ENCODE measurements at places on chromosomes 13 and 19.
A peak's percentile ranks its signal among the peaks of the same experiment; 100 is the strongest.

GRCh38 chr19:3176715-3177501, 1.7 kb upstream of the S1PR4 start:
- no peak for DNase-seq

DNA sequence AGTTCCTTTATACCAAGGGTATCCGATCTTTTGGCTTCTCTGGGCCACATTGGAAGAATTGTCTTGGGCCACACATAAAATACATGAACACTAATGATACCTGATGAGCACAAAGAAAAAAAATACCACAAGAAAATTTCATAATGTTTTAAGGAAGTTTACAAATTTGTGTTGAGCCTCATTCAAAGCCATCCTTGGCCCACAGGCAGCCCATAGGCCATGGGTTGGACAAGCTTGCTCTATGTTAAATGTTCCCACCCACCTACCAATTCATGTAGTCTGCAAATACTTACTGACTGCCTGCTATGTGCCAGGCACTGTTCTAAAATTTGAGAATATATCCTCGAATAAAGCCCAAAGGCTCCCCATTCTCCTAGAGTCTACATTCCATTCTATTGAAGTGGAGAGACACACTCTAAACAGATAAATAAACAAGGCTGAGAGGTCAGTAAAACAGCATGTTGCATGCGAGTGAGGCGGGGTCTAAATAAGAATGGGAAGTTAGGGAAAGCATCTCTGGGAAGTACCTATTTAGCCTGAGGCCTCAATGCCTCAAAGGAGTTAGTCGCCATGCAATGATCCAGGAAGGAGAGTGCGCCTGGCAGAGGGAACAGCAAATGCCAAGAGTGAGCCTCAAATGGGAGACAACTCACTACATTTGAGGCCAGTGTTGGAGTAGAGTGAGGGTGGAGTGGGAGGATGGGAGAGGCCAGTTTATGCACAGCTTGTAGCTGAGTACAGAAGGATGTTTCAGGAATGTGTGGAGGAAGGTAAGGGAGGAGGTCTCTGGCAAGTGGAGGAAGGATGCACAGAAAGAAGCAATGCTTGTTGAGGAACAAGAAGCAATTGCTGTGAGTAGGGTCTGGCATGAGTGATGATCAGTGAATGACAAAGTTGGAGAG, 52.5 kb upstream of the CLDN10 start:
- no peak for DNase-seq

GRCh38 chr13:114015111-114015968, 41.5 kb upstream of the C13orf46 start:
- no peak for DNase-seq

DNA sequence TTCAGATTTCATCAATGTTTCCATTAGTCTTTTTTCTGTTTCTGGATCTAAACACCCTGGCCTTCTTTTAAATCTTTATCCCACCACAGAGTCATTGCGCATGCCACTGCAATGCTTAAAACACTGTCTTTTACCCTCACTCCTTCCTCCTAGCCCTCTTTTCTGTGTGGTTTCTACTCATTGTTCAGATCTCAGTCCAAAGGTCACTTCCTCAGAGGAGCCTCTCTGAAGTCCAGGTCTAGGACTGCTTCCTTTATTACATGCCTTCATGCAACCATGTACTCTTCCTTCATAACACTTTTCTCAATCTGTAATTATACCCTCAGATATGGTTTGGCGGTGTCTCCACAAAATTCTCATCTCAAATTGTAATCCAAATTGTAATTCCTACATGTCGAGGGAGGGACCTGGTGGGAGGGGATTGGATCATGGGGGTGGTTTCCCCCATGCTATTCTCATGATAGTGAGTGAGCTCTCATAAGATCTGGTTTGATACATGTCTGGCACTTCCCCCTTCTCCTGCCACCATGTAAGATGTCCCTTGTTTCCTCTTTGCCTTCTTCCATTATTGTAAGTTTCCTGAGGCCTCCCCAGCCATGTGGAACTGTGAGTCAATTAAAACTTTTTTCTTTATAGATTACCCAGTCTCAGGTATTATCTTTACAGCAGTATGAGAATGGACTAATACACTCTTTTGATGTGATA, 808.9 kb downstream of the DIAPH3 start:
- no peak for DNase-seq

DNA sequence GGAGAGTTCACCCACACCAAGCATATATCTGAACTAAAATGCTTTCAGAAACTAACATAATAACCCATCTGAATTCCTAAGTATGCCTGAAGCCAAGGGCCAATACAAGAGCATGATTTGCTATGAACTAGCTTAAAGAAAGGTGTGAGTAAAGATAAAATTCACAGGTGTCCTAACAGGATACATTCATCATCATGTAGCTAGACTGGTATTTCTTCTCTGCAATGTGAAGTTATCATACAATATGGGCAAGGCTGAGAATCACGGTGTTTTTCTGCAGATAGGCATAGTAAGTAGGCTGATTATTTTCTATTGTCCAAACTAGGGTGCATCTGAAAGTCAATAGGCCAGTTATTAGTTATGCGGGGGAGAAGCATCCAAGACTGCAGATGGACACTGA, 63.1 kb downstream of the STK24 start:
- no peak for DNase-seq

GRCh38 chr13:69418319-69418718, 689.3 kb upstream of the ATXN8OS start:
- no peak for DNase-seq

DNA sequence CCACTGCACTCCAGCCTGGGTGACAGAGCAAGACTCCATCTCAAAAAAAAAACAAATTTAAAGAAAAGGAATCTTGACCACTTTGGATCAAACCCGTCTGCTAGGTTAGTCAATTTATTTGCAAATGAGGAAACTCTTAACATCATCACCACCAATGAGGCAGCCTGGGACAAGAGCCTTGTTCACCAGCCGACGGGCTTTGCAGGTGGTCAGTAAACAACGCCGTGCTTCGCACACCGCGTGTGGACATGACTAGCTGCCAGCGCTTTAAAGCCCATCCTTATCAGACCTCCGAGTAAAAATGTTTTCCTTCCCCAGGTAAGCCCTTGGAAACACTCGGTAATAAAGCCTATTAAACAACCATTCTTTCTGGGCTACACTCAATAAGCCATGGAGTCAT, 41.9 kb downstream of the INSR start:
- DNase-seq: no peak

DNA sequence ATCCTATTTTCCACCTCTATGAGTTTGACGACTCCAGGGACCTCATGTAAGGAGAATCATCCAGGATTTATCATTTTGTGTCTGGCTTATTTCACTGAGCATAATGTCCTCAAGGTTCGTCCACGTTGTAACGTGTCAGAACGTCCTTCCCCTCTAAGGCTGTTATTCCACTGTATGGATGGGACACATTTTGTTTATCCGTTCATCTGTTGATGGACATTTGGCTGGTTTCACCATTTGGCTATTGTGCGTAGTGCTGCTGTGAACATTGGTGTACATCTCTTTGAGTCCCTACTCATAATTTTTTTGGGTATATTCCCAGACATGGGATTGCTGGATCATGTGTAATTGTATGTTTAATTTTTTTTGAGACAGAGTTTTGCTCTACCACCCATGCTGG, 21.5 kb downstream of the CRTC1 start:
- DNase-seq: no peak

- no peak for DNase-seq
These were observed 12.4 kb downstream of the ATP12A start for GRCh38 chr13:24692561-24692960.

GRCh38 chr13:27437126-27437525, 12.7 kb downstream of the GTF3A start:
- no peak for DNase-seq

DNA sequence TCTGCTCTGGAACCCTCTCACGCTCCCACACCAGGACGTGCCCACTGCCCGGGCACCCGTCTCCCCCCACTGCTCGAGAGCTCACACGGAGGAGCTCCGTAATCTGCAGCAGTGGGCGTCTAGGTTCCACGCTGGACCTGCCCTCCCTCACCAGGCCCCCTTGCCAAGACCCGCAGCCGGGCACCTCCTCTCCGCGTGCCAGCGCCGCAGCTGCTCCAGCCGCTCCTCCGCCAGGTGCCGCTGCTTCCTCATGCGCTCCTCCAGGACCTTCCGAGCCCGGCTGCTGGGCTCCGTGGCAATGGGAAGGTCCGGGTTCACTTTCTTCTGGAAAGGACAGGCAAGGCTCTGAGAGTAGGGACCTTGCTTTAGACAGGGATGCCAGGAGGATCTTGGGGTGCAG, 35.0 kb upstream of the MATK start:
- DNase-seq: no peak

DNA sequence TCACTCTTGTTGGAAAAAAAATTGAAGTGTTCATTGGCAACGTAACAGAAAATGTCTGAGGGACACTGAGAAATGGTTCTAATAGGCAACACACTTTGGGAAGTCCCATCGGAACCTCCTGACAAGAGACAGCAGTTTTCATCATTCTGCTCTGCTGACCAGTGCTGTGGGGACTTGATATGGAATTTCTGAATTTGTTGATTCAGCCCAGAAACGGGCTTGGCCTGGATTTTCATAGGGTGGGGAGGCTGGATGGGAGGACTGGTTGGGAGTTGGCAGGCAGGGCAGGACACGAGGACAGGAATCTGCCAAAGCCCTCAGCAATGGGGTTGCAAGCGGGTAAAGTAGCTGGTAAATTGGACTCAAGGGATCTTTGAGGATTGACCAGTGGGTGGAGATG, 96.5 kb downstream of the DCT start:
- no peak for DNase-seq

GRCh38 chr13:51153527-51153926, 42.5 kb upstream of the C13orf42 start:
- no peak for DNase-seq

DNA sequence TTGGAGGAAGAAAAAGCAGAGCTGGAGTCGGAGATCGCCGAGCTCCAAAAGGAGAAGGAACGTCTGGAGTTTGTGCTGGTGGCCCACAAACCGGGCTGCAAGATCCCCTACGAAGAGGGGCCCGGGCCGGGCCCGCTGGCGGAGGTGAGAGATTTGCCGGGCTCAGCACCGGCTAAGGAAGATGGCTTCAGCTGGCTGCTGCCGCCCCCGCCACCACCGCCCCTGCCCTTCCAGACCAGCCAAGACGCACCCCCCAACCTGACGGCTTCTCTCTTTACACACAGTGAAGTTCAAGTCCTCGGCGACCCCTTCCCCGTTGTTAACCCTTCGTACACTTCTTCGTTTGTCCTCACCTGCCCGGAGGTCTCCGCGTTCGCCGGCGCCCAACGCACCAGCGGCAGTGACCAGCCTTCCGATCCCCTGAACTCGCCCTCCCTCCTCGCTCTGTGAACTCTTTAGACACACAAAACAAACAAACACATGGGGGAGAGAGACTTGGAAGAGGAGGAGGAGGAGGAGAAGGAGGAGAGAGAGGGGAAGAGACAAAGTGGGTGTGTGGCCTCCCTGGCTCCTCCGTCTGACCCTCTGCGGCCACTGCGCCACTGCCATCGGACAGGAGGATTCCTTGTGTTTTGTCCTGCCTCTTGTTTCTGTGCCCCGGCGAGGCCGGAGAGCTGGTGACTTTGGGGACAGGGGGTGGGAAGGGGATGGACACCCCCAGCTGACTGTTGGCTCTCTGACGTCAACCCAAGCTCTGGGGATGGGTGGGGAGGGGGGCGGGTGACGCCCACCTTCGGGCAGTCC, 5.0 kb downstream of the FOSB start:
- DNase-seq: no peak

DNA sequence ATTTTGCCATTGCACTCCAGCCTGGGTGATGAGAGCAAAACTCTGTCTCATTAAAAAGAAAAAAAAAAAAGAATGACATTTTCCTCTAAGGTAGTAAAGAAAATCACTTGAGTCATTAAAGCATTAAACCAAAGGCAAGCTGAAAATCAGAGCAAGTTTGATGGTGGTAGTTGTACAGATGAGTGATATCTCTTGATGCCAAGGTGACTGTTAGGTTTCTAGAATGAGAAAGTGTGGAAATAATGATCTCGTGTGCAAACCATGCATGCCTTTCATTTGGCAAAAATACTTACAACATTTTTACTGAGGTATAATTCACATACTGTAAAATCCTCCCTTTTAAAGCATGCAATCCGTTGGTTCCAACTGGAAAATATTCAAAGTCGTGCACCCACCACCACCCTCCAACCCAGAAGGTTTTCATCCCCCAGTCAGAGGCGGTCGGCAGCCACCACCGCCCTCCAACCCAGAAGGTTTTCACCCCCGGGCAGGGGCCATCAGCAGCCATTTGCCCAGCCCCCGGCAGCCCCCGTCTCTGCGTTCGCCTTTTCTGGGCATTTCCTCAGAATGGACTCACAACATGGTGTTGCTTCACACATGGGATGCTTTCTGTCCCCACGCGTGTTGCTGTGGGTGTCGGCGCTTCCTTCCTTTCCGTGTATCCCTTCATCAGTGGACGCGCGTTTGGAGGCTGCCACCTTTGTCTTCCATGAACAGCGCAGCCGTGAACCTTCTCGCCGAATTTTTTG, 90.2 kb downstream of the ATP11A start:
- no peak for DNase-seq

GRCh38 chr19:6662702-6663101, 7.3 kb downstream of the TNFSF14 start:
- DNase-seq: no peak

DNA sequence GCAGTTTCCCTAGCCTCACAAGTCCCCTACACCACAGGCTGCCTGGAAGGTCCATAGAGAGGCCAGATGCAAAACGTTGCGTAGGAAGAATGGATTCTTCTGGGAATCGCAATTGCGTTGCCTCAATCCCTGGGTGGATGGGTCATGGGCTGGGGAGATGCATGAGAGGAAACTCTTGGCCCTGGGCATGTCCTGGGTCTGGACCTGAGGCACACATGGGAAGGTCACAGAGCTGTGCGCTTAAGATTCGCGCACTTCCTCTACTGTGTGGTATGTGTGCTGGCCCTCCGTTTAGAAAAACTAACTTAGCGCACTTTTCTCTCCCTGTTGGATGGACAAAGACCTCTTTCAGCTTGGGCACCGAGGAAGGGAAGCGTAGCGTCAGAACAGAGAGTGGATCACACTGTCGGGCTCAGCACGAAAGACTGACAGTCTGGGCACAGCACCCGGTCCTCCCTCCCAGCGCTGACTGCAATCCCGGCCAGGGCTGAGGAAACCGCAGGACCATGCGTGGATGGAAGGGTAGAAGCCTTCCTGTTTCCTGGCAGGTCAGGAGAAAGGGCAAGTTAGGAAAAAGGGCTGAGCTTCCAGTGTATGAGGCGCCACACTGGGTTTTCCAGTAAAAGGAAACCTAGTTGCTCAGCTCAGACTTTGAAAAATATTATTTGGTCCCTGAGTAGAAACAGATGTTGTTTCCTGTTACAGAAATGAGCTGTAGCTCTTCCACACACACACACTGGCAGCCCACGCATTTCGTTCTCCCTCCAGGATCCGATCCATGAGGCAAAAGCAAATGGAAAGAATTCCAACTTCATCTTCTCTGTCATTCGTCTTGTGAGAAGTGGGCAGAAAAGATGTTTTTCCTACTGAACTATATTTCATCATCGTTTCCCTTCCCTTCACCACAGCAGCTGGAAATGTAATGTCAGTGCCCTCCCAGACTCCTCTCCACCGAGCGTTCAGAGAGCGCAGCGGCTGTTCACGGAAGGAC, 86.0 kb downstream of the ING1 start:
- DNase-seq: peak; percentile 61
